ENCODE measurements at places on chromosomes 1 and 21.
A peak's percentile ranks its signal among the peaks of the same experiment; 100 is the strongest.

GRCh38 chr21:20729376-20729775 is 268.8 kb upstream of the NCAM2 start:
- no peak for DNase-seq

- no peak for DNase-seq
These were observed 43.9 kb upstream of the TACSTD2 start for GRCh38 chr1:58620926-58621325.

- no peak for DNase-seq
These were observed 78.8 kb upstream of the WDR26 start for GRCh38 chr1:224513383-224513782.

DNA sequence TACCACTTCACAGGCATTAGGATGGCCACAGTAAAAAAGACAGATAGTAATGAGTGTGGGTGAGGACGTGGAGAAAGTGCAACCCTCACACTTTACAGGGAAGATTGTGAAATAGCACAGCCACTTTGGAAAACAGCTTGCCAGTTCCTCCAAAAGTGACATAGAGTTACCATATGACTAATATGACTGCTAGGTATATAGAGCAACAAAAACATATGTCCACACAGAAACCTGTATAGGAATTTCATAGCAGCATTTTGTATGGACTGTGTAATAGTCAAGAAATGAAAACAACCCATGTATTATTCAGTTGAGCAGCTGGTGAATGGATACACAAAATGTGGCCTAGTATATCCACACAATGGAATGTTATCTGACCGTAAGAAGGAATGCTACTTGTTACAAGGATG is 30.4 kb upstream of the LBR start:
- no peak for DNase-seq

DNA sequence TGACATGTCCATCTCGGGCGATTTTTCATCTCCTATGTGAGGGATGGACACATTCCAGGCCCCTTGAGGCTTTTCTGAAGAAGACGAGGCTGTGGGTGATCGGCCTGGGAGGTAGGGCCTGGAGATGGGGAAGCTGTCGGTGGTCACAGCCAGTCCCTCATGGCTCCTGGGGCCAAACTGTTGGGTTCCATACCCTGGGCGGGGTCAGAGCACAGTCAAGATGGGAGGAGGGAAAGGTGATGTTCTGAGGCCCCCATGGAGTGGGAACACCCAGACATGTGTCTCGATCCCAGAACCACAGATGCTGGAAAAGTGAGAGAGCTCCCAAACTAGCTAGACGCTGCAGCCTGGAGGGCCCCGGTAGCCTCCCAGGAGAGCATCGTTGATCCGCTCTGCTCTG is 157.5 kb upstream of the C1orf174 start:
- DNase-seq: no peak

- DNase-seq: peak; percentile 58
These were observed at the start of gene MCOLN2 for GRCh38 chr1:84996846-84997666. TSS of gene MCOLN2 (minus strand) at chr1:84997113. CDS start at chr1:84996872, 241 bp downstream.

- no peak for DNase-seq
These were observed 505 bp downstream of the ENTREP3 start for GRCh38 chr1:155254714-155255242.

- no peak for DNase-seq
These were observed 103.6 kb upstream of the GCLM start for GRCh38 chr1:94012708-94013366.

DNA sequence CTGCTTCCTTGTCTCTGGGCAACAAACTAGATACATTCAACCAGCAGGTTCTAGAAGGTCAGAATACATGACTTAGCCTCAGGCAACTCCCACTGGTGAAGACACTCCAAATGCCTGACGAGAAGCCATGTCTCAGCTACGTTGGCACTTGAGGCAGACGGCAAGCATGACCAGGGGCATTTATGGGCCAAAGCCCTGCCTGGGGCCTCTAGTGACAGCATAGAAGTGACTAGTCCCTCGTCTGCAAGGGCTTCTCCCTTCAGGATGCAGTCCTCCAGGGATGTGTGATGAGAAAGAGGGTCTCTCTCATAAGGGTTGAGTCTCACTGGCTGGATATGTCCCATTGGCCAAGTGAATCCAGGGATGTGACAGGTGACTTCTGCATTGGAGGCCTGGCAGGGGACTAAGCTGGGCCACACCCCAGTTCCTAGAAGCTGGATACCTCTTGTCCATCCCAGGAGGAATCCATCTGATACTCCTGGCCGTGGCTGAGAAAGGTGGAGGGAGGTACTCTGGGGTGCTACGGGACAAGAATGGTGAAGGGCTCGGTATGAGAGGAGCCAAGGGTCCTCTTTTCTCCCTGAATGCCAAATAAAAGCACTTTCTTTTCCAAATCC is 148.6 kb upstream of the HMGB4 start:
- DNase-seq: no peak

DNA sequence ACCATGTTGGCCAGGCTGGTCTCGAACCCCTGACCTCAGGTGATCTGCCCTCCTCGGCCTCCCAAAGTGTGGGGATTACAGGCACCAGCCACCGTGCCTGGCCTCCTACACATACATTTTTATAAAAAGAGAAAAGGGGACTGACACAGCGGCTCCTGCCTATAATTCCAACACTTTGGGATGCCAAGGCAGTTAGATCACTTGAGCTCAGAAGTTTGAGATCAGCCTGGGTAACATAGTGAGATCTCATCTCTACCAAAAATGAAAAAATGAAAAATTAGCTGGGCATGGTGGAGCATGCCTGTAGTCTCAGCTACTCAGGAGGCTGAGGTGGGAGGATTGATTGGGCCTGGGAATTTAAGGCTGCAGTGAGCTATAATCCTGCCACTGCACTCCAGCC is 23.4 kb downstream of the ZNF281 start:
- DNase-seq: no peak

DNA sequence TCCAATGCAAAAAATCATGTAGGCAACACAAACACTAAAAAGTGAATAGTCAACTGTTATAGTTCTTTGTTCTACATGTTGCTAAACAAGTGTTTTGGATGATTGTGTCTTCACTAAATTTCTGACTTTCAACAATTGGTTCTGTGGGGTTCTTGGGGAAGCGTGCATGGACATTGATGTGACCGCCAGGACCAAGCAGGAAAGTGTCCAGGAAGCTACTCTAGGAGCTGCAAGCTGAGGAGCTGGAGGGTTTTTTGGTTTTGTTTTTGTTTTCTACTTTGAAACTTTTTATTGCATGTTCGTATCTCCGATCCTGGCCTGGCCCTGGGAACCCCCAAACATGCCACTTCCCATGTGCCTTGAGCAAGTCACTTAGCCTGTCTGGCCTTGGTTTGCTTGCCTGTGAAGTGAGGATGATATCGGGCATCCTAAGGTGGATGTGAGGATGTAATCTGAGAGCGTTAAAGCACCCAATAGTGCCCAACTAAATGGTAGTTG is 8.0 kb downstream of the TMPRSS3 start:
- DNase-seq: no peak

- DNase-seq: no peak
These were observed 100.7 kb upstream of the TSPAN2 start for GRCh38 chr1:115189814-115190539.

GRCh38 chr1:237999426-238000052 is 108.8 kb upstream of the ZP4 start:
- DNase-seq: no peak

DNA sequence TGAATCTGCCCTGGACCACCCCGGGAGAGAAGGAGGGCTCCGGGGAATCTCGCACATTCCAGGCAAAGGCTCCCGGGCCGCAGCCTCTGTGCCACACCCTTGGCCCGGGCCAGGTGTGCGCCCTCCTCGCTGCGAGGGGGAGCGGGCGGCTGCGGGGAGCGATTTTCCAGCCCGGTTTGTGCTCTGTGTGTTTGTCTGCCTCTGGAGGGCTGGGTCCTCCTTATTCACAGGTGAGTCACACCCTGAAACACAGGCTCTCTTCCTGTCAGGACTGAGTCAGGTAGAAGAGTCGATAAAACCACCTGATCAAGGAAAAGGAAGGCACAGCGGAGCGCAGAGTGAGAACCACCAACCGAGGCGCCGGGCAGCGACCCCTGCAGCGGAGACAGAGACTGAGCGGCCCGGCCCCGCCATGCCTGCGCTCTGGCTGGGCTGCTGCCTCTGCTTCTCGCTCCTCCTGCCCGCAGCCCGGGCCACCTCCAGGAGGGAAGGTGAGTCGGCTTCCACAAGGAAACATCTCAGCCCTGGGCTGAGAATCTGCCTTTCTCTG is at the start of gene LAMC2:
LAMC2 (plus strand) TSS at position 324 of the 550 bp plus-strand sequence; CDS start at position 413, 89 bp downstream.
- DNase-seq: peak; percentile 20

GRCh38 chr21:45575993-45576837 is 34.0 kb upstream of the SLC19A1 start:
- DNase-seq: no peak

DNA sequence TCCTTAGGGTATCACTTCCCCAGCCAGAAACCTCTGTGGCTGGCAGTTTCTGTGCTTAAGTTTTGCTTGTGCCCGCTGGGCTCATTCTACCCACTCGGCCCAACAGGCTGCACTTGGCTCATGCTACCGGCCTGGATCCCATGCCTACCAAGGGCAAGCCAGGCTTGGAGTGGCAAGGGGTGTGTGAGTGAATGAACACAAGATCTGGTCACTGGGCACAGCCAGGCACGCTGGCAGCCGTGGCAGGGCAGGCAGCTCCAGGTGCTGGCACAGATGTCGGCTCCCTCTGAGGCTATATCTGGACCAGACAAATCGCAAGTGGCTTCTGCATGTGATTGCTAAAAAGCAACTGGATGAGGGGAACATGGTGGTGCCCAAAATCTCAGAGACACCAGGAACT is 740.5 kb upstream of the B3GALT2 start:
- no peak for DNase-seq

DNA sequence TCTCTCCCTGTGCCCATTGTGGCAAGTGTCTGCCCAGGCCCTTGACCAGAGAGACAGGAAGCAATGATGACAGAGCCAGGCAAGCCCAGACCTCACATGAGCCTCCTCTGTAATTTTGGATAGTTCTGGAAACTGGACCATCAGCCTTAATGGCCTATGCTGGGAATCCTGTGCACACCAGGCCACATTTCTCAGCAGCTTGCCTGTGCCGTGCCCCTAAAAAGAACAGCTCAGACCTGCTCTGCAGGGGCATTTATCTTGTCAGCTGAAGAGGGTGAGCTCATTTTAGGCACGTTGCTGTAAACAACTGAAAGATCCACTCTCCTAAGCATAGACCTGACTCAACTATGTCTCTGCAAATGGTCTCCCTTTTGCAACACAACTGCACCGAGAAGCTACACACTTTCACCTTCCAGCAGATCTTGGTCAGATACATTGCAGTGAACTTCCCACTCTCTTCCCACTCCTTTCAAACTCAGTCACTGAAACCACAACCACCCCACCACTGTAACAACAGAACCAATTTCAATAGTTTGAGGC is 53.5 kb upstream of the BACH1 start:
- DNase-seq: no peak

DNA sequence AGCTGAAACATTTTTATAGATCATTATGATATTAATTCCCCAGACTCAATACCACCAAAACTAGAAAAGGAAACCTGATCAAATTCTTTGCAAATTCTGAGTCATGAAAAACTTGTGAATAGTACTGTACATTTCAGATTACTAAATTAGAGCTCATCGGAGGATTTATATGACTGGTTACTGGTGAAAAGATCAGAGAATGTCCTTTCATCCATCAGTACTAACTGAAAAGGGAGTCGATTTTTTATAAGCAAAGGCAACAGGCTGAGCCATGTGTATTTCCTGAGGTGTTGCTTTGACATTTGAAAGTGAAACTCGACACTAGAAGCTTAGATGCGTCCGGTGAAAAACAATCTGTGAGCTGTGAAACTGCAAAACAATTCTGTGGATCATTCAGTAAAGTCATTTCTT is 155.7 kb downstream of the TNFSF18 start:
- DNase-seq: peak; percentile 50

- DNase-seq: no peak
These were observed 37.4 kb downstream of the PCAT6 start for GRCh38 chr1:202848191-202848542.

GRCh38 chr1:38885092-38885491 is 3.7 kb upstream of the GJA9 start:
- DNase-seq: no peak

DNA sequence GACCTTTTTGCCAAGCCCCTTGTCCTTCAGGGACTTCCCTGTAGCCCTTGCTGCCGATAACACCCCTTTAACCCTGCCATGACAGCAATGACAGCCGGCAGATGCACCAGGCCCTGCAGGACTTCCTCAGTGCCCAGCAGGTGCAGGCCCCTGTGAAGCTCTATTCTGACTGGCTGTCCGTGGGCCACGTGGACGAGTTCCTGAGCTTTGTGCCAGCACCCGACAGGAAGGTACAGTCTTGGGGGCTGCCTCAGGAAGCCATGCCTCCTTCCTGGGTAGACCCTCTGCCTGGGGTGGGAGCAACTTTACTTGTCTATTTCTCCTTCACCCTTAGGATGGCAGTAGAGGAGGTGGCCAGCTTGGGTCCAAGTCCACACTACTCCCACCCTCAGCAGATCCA is 16.1 kb upstream of the PADI6 start:
- peak; percentile 27 for DNase-seq

- DNase-seq: peak; percentile 28
These were observed at the start of gene MANEAL for GRCh38 chr1:37793773-37794371. TSS of gene MANEAL (plus strand) at chr1:37793847. CDS start at chr1:37794183, 336 bp downstream.
